ENCODE measurements at places on chromosomes 11 and 22.

DNA sequence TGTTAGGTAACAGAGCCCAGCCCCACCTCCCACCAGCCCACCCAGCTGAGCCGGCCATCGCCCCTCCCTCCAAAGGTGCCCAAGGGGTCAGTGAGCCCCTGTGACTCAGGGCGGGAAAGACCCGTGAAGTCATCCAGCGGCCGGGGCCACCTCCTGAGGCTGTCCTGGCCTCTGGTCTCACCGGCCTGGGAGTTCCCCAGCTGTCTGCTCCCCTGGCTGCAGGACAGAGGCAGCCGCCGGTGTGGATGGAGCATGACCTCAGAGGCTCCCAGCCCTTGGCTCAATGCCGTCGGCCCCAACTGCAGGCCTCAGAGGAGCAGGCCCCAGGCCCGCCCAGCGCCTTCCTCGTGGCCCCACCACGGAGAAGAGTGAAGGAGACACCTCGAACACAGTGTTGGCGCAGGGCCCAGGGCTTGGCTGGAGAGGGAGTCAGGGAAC is 28.7 kb downstream of the RPL3 start:
- no peak for DNase-seq

GRCh38 chr11:130439876-130440275 is 8.6 kb upstream of the ADAMTS15 start:
- DNase-seq = no peak

DNA sequence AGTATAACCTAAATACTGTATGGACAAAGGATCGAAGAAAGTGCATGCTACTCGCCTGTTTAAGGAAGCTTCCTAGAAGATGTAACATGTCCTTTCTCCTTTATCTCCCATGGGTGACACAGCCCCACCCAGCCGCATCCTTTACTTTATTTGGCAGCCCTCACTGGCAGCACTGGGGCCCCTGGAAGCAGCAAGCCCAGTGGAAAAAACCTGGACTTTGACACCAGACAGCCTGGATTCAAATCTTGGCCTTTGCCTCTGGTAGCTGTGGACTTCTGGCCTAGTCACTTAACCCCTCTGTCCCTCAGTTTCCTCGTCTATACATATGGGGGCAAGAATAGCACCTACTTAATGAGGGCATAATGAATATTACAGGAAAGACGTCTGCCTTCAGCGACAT is 67.1 kb downstream of the MYEOV start:
- no peak for DNase-seq

- no peak for DNase-seq
Observed at GRCh38 chr22:20145206-20145831, 5.5 kb downstream of the CCDC188 start.

DNA sequence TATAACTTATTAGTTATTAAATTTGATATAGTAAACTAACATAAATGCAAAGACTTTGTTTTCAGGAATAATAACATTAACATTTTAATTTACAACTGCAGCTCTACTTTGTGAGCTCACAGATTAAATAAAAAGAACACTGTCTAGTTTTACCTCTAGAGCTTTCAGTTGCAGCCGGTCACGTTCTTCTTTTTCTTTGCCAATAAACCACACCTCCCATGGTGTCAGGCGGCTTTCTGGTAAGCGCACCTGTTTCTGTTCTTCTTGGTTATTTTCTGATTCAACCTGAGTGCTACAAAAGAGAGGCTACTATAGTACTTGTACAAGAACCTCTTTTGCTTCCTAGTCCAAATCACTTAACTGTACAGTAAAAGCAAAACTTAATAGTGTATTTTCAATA is 5.8 kb downstream of the CCDC34 start:
- no peak for DNase-seq

DNA sequence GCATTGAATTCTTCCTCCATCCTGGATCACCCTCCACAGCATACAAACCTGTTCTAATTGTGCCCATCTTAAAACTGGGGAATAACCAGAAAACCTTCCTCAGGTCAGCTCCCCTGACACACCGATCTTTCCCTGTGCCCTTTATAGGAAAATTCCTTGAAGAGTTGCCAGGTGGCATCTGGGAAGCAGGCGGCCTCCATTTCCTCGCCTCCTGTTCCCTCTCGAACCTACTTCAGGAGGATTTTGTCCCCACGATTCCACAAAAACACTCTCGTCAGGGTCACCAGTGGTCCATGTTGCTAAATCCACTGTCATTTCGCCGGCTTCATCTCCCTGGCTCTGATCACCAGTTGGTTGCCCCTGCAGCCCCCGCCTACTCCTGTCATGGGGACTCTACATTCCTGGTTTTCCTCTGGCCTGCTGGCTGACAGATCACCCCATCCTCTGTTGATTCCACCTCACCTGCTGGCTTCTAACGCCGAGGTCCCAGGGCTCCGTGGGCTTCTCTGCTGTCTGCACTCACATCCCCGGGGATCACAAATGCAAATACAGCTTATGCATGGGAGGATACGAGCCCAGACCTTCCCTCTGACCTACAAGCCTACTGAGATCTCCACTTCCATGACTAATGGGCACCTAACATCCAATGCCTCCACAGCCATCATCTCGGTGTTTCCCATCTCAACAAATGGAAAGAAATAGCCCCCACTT is 92.5 kb upstream of the PRDM11 start:
- no peak for DNase-seq

All from AML-193 (cell line).